ENCODE measurements at places on chromosomes 16 and 17.
A peak's percentile ranks its signal among the peaks of the same experiment; 100 is the strongest.

DNA sequence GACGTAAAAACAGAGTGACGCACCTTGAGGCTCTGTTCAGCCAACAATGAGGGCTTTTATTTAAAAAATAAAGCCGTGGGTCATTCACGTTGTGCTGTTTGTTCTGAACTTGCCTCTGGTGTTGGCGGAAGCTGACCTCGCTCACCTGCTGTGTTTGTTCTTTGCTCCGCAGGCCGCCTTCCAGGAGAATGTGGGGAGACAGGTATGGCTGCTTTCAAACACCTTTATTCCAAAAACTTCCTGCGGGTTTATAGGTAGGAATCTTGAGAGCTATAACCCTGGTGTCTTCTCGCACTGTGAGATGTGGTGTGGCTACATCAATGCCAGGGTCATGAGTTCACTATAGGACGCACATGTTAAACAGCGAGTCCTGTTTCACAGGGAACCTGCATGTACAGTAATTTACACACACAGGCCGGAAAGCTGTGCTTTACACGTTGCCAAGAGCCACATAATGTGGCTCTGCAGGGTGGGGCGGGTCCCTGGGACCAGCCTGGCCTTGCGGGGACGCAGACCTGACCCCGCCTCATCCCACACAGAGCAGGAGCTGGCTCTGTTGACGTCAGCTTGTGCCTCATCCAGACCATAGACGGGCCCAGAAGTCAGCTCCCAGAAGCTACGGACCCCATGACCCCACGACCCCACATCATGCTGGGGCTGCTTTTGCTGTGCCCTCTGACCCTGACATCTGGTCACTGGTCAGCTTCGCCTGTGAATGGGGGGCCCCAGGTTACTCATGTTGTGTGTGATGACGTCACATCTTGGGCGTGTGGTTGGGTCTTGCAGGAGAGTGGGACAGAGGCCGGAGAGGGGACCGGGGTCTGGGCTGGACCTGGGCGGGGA, 49.9 kb upstream of the ZNF750 start:
- DNase-seq, result peak; percentile 85

DNA sequence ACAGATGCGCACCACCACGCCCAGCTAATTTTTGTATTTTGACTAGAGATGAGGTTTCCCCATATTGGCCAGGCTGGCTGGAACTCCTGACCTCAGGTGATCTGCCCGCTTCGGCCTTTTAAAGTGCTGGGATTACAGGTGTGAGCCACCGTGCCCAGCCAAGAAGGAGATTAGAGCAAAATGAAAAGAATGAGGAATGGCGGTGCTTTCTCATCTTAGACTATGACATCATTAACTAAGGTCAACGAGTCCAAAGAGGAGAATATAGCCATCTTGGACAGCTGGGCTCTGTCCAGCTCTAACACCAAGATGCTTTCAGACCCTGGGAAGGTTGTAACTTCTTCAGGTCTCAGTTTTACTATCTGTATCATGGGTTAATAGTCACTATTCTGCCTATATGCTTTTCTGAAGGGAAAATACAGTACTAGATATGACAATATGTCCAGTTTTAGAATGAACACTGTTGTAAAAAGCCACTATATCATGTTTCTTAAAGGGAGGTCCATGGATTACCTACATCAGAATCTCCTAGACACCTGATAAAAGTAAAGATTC, 76.7 kb downstream of the SLC39A11 start:
- DNase-seq, result no peak

- no peak for DNase-seq
Measured at GRCh38 chr17:48439110-48439850, 9.3 kb upstream of the SKAP1 start.

DNA sequence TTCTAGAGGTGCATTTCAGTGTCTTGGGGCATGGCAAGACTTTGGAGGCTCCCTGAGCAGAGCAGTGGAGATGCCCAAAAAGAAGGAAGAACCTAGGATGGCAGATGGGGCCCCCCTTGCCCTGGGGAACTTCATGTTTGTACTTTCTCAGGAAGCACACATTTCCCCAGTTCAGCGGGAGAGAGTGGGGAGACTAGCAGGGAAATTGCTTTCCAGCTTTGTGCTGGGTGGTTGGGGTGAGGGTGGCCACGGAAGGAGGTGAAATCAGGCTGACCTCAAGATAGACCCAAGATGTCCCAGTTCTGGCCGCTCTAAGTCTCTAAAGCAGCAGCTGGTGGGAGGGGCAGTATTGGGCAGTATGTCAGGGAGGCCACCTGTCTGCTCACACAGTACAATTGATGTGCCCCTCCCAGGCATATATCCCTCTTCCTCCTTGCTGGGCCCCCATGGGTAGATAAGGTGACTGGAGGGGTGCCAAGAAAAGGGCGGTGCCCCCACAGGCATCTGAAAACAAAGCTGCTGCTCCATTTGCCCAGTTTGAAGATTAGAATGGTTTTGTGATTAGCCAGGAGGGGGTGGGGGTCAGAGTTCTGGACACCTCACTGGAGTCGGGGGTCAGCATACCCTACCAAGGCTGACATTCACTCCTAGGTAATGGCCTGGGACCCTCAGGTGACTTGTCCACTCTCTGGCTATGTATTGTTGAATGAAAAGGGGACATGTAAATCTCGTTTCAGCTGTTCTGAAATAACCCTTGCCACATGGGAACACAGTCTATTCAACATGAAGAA, 17.1 kb upstream of the NAGLU start:
- no peak for DNase-seq

DNA sequence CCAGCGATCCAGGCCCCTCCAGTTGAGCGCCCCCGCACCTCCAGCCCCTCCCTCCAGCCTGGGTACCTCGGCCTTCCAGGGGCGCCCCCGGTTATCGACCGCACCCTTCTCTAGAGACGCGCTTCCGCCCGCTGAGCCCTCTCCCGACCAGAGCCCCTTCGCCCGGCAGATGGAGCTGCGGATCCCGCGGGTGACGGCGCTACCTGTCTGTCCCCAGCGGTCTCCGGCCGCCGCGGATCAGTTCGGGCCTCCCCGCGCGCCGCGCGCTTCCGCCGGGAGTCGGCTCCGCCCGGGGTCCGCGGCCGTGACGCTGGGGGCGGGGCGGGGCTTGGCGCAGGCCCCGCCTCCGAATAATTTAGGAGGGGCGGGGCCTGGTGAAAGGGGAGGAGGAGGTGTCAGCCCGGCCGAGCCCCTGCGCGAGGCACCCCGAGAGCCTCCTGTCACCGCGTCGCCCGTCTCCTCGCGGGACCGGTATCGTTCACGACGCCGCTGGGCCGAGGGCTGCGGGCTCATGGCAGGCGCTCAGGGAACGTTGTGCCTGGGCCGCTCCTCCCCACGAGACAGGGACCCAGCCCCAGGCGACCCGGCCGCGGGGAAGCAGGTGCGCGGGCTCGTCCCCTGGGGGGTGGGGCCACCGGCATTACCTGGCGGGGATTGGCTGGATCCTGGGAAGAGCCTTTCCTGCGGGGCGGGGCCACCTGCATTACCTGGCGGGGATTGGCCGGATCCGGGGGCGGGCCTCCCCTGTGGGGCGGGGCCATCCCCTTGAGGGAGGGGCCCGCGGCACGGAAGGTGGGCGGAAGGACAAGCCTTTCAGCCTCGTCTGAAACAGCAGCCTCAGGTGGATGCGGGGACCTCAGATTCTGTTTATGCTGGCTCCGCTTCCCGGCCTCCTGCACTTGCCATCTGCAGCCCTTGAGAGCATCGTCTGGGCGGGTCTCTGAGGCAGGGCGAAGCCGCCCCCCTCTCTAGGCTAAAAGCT, at the start of gene SPATA2L:
Gene SPATA2L, minus strand, starts transcription at position 281 of the 982 bp plus-strand sequence. CDS start 473 bp downstream, outside the sequence.
- DNase-seq, result peak; percentile 99

DNA sequence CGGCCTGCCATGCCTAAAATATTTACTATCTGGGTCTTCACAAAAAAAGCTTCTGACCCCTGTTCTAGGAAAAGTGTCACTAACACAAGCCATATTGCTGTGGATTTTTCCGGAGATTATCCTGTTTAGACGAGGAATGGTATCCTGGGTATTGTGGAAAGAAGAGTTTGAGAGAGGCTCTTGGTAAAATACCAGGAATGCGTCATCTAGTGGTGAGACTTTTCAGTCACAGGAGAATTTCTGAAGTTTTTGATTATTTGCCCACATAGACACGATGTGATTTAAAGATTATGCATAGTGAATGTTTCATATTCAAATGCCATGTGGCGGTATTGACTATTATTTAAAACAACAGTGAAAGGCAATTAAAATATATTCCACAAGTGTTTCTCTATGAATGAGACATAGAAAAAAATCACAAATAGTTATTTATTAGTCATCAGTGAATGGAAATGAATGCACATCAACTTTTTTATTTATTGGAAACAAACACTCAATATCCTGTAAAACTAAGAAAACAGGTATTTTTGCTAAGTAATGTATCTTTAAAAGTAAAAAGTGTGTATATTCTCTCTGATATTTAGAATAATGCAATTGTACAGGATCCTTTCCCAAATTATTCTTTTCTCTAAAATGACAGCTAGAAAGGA, 7.8 kb downstream of the KRT28 start:
- DNase-seq, result peak; percentile 16

DNA sequence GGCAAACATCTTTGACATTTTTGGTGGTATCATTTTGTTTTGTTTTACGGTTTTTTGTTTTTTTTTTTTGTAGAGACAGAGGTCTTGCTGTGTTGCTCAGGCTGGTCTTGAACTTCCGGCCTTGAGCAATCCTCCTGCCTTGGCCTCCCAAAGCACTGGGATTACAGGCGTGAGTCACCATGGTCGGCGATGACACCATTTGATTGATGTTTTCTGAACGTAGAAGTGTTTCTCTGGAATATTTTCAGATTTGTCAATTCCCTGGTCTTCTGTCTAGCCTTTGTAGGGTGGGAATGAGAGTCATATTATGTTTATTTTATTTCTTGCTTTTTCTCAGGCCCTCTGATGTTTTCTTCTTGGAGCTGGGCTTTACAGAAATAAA, 32.2 kb upstream of the BRD7 start:
- DNase-seq, result no peak

GRCh38 chr17:14793237-14793636, 471.9 kb downstream of the PMP22 start:
- DNase-seq, result no peak

DNA sequence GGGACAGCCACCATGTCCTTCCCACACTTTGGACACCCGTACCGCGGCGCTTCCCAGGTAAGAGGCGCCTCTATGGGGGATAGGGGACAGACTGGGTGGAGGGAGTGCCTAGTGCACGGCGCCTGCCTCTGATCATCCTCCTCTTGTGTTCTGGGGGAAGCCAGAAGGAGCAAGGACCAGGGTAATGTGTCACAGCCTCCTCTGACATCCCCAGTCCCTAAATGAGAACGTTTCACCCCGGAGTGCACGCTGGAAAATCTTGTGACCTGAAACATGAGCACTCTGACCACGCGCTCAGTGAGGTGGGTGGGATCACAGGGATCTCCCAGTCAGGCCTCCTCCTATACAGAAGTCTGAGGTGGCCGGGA, 1.1 kb downstream of the IRX6 start:
- DNase-seq, result no peak

- no peak for DNase-seq
Measured at GRCh38 chr17:68346448-68346847, 55.2 kb downstream of the ARSG start.

DNA sequence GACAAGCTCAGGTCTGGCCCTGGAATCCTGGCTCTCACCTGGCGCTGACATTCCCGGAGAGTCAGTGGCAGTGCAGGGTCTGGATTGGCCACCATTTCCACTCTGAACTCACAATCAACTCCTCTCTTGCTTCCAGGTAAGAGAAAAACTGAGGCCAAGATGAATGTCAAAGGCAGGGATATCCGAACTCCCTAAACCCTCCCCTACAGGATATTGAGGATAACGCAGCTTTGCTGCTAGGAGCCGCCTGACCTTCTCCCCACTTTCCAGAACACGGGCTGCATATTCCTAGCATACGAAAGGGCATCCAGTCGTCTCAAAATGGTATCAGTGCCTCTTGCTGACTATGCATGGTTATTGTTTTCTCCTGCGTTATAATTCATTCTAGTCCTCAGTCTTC, 473.4 kb downstream of the SOX9 start:
- DNase-seq, result no peak

DNA sequence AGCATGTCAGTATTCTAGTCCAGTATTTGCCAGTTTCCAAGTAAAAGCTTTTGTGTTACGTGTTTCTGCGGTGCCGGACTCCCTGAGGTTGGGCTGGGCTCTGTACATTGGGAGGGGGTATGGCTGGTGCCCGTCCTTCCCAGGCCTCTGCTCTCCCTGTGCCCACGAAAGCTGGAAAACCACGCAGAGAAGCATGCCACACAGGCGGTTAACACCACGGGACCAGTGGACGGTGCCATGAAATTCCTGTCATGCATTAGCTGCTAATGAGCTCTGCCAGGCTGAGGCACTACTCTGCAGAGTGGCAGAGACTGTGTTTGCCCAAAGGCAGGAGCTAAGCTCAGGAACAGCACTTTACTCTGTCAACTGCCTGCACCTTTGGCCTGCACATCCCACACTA, 8.1 kb downstream of the SMIM5 start:
- no peak for DNase-seq

GRCh38 chr16:10729104-10730048, 14.3 kb upstream of the NUBP1 start:
- DNase-seq, result peak; percentile 29

DNA sequence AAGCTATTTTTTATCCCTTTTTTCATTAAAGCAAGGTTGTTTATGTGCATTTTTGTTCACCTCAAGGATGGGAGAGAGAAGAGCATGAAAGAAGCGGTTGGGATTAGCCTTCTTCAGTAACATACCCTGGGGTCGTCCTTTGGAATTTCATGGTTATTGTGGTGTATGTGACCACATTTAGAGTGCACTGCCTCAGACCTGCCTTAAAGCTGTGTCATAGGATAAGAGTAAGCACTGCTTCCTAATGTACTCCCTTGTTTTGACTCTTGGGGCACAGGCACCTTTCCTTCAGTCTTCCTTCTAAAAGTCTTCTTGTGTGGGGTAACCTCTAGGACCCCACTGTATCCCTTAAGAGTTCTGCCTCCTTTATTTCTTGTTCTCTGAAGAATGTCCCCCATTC, 28.9 kb downstream of the TNRC6A start:
- no peak for DNase-seq

GRCh38 chr16:29849505-29849904, 13.5 kb downstream of the CDIPT start:
- no peak for DNase-seq

DNA sequence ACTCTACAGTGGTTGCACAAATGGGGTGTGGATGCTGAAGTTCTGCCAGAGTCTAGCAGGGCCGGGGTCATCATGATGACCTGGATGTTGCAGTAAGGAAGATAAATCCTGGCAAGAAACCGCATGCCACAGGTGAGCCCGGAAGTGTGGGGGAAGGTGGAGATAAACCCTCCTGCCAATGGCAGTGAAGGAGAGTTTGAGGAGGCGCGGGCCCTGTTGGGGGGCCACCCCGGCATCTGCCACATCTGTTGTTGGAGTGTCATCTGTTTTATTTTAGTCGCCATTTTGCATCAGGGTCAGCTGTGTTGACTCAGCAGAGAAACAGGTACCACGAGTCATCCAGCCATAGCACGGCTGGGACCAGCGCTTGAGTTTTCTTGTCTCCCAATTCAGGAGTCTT, 173.8 kb upstream of the CHMP6 start:
- no peak for DNase-seq

- DNase-seq, result no peak
Measured at GRCh38 chr17:41571561-41572434, at the start of gene KRT9. TSS of gene KRT9 (minus strand) at chr17:41572059. CDS start at chr17:41571992, 67 bp downstream.

DNA sequence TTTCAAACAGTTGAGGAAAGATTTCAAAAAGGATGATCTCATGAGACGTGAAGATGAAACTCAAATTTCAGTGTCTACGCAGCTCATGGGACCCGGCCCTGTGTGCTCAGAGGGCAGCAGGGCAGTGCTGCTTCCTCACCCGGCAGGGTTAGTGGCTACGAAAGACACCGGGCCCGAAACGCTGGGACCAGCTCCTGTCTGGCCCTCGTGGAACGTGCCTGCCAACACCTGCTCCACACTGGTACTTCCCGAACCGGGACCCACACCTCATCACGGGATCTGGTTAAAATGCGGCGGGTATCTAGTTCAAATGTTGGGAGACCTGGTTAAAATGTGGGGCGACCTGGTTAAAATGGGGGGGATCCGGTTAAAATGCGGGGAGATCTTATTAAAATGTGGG, 18.7 kb downstream of the DNASE1 start:
- no peak for DNase-seq

All from HuH-7.5 (cell line).